ENCODE measurements at places on chromosomes 2 and 18.

- no peak for DNase-seq
Observed at GRCh38 chr2:26615336-26615859, 25.8 kb downstream of the CIB4 start.

DNA sequence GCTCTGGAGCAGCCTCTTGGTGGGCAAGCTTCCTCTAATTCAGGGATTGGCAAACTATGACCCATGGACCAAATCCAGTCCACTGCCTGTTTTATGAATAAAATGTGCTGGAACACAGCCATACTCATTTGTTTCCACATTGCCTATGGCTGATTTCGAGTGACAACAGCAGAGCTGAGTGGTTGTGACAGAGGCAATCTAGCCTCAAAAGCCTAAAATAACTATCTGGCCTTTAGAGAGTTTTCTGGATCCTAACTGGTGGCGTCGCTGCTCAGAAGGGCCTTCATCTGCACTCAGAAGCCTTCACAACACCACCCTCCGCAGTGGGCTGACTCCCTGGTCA lies 147.1 kb downstream of the CCBE1 start:
- DNase-seq: no peak

DNA sequence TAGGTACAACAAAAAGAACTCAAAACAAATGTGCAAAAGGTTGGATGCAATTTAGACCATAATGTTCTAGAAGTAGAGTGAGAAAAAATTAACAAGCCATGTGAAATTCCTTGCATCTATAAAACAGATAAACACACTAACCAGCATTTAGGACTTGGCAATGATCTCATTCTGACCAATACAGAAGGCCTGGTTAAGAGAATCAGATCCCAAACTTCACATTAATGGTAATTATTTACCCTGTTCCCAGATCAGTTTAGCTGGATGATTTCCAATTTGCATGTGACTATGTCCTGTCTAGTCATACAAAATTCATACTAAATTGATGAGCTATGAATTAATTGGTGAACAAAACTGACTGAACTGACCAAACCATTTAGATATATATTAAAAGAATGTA lies 98.4 kb upstream of the FIGN start:
- no peak for DNase-seq

- DNase-seq: peak; percentile 80
Observed at GRCh38 chr18:40925071-40925541, 1029.9 kb upstream of the PIK3C3 start.

DNA sequence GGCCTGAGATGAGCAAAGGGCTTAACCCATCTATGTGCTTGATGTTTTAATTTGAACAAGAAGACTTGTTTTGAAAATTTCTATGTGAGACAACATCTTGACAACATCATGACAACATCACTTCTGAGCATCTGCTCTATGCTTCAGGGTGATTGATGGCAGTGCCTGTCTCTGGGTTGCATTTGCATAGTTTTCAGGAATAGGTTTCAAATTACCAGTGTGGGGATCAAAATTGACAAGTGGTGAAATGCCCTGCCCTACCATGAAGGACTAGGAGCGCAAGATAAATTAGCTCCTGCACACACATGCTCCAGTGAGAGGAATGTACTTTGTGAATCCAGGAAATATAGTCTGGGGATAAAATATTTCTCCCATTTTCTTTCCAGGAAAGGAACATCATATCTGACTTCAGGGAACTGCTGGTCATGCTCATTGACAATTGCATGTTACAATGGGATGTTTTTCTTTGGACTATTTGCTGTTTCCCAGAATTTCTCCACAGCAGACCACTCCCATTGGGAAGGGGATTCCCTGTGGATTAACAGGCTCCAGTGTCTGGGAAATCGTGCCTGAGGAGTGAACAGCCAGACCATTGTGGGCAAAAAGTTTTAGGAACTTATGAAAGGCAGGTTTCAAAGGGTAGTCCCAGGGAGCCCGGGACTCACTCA lies 45.3 kb upstream of the IL1R2 start:
- DNase-seq: no peak

DNA sequence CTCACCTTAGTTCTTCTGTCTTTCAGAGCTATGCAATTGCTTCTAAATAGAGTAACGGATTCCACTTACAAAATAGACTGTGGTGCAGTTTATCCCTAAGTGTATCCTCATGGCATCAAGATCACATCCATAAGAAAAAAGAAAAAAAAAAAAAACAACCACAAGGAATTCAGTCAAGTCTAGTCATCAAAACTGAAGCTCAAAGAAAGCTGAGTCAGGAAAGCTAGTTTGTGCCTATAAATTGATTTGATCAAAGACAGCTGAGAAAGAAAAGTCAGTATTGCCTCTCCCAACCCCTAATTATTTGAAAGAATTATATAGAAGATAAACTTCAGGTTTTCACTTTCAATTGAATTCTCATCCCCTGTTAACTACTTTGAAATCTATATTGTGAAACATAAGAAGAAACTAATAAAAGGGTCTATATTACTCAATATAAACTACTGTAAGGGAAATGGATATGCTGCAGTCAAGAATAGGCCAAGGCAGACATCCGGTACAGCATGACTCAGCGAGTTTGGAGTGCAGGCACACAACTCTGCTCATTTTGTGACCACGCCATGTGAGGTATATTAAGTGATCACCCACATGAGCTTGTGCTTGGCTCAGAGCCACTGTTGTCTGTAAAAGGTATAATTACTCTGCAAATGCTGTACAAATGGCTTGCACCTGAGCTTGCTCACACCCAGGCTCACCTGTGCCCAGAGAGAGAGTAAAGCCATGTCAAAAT lies 568.1 kb upstream of the CRIM1 start:
- no peak for DNase-seq

- DNase-seq: no peak
Observed at GRCh38 chr2:71813315-71813714, 334.3 kb downstream of the CYP26B1 start.

DNA sequence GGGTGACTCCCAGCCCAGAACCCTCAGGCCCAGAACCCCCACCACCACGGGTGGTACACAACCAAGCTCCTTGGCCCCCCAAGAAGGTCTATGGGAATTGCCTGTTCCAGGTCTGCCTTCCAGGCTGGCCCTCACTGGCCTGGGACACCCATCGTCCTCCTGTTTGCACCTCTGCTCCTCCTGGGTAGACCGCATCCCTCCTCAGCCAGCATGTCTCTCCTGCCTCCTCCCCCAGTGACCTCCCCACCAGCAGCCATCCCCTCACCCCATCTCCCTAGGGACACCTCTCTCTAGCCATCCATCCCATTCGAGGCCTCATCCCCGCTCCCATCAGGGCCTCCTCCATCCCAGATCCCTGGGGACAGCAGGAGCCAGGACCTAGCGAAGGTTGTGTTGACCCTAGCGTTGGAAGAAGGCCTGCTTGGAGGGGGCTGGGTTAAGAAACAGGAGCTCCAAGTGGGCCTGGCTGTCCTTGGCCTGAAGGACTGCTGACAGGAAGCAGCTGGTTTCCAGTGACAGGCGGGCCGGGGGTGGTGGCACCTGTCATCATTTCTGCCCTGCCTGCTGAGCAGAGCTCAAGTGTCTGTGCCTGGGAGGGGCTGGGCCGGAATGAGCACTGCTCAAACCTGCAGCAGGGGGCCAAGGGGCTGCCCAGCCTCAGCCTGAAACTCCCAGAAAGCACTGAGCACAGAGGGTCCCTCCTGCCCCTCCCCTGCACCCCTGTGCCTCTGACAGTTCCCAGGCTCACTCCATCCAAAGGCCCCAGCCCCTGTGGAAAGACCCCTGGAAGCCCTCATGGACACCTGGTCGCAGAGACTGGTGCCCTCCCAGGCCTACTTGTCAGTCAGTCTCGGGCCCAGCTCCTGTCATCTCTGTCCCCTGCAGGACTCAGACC lies 96.0 kb upstream of the OTOS start:
- DNase-seq: no peak

DNA sequence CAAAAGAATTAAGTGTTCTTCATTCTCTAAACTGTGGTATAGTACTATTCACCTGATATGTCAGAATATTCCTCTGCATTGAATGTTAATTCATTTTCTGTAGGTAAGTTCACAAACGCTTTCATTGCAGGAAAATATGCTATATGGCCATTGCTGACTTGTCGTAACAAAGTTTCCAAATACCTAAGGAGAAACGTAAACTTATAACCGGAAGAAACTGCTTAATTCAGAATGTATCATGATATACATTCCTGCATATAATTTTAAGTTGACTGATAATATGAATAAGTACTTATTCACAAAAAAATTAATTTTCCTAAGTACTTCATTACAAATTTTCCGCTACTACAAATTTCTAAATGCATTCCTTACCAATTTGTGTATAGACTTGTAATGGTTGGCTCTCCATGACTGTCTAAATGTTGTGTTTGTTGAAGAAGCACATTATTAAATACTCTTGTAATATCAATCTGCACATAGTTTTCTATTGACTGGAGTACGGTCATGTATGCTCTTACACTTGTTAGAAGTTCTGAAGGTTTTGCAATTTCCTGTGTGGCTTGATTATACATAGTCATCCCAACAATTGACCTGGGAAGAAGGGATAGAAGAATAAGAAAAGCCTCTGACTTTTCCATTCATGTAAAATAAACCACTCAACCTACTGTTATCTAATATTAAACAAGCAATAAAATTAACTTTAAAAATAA lies 85.4 kb downstream of the NCKAP1 start:
- no peak for DNase-seq

DNA sequence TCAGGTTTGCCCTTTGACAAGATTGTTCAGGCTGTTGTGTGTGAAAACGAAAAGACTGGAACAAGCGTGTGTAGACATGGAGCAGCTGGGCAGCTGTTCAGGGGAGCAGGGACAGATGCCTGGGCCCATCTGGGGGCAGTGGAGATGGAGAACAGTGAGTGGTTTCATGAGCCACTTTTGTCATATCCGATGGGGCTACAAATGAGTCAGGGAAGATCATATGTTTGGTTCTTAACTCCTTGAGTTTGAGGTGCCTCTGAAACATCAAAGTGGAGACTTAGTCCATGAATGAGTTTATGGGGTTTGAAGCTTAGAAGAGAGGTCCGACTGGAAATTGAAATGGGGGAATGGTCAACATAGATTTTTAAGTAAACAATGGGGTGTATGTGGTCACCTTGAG lies 9.3 kb upstream of the PLB1 start:
- no peak for DNase-seq

DNA sequence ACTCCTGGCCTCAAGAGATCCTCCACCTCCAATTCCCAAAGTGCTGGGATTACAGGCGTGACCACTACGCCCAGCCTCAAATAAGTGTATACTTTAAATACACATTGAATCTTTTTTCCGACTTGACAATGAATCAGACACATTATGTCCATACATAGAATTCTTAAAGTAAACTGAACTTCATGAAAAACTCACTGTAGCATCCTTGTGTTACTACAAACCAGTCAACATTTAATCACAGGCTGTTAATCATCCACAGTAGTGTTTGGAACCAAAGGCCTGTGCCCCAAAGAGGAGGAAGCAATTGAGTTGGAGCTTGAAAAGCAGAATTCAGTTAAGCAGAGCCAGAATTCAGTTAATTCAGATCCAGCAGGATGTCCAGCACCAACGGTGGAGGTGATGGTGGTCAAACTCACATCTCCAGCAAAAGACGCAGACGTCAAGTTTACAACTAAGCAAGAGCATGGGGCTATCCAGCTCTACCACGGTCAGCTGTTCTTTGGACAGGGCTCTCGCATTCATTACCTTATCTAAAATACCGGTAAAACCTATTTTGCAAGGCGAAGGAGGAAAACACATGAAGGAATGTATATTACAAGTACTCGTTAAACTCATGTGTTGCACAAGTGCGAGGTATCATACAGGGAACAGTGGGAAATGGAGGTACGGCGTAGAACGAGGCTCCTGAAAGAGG lies 1.2 kb downstream of the SLC39A6 start:
- no peak for DNase-seq

DNA sequence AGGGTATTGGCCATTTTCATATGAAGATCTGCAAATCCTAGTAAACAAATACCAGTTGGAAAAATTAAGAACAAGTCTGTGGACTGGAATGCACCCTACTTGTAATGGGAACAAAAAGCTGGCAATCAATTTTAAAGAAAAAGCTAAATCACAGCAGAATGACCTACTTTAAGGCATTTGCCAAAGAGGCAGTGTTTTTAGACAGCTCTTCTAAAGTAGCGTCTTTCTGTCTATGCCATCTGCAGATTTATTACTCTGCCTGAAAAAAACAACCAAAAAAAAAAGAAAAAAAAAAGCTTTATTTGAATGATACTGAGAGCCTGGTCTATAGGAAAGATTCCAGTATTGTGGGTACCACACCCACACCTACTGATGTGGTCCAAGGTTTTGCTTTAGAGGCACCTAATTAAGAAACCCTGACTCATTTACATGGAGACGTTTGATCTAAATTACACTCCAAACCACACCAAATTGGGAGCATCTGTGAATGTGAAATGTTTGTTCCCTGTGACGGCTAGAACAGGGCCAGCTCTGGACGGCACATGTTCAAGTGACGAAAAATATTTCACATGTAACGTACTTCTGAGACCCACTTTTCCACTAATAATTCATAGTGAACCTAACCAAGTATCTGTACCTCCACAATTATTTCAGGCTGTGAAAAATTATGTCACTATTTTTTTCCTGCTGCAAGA lies 597.1 kb downstream of the ARHGAP15 start:
- peak; percentile 35 for DNase-seq

GRCh38 chr2:240192661-240193060 lies 52.2 kb upstream of the OTOS start:
- no peak for DNase-seq

GRCh38 chr2:165114346-165114939 lies 89.4 kb downstream of the SCN3A start:
- DNase-seq: peak; percentile 80

DNA sequence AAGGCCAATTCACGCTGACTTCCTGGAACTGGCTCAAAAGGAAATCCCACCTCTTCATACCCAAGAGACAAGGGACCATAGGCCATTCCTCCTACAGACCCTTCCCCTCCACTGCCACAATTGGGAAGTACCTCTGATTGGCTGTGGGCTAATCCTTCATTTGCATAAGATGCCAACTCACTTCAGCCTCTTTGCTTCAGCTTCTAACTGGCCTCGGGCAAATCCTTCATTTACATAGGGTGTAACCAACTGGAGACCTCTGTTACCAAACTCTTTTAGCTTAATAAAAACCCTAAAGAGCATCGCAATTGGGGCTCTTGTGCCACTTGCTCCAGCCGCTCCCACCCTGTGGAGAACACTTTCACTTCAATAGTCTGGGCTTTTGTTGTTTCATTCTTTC lies 38.2 kb downstream of the MC2R start:
- no peak for DNase-seq

Data from NCI-H446 treated with DMSO at 0.1 percent for 48 hours (cell line).